Left forelimb (tissue), 1 donor: ENCODE measurements at places on chromosomes 7 and 10.

DNA sequence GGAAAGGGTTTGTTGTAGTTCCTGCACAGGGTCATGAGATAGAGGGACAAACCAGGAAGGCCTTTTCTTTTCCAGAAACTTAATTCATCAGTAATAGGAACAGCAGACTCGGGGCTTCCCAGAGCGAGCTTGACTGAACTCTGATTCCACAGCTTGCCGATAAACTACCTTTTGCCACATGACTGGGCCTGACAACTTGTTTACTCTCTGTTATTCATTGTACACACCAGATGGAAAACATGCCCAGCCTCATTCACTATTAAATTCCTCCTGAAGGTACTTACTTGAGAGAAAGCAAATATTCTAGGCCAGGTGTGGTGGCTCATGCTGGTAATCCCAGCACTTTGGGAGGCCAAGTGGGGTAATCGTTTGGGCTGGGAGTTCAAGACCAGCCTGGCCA is 77.1 kb upstream of the FGFR2 start:
- DNase-seq, result no peak

DNA sequence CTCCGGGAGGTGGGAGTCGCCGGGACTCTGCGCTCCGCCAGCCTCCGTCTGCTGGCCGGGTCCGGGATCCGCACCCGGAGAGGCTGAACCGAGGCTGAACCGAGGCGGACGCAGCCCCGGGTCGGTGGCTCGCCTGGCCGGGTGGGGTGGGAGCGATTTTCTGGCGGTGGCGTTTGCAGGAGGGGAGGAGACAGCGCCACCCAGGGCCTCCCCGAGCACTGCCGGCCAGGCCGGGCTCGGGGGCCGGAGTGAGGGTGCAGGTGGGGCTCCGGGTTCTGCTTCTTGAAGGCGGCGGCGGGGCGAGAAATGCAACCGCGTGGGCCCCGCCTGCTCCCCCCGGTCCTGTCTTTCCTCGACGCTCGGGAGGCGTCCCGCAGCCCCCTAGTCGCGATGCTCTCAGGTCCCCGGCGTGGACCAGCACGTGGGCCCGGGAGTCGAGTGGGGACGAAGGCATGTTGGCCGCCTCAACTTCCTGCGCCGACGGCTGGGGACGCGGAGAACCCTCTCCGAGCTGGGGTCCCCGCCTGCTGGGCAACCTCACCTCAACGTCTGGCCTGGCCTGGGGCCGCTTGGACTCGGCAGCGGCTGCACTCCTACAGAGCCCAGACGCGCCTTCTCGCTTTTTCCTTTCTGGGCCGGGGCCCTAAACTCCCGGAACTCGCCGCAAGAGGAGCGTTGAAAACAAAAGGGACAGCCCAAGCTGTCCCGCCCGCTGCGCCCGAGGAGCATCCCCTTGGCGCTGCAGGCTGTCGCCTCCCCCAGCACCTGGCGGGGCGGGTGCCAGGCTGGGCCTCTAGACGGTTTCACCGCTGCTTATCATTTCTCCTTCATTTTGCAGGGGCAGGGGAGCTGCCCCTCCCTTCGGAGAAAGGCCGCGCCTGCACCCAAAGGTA is 25.2 kb upstream of the VAX1 start:
- no peak for DNase-seq

GRCh38 chr10:33721509-33721908 is 387.0 kb upstream of the NRP1 start:
- no peak for DNase-seq

- no peak for DNase-seq
Measured at GRCh38 chr10:88129013-88129412, 265.6 kb downstream of the PTEN start.

- DNase-seq, result no peak
Measured at GRCh38 chr7:33807779-33808482, 97.4 kb upstream of the BMPER start.

DNA sequence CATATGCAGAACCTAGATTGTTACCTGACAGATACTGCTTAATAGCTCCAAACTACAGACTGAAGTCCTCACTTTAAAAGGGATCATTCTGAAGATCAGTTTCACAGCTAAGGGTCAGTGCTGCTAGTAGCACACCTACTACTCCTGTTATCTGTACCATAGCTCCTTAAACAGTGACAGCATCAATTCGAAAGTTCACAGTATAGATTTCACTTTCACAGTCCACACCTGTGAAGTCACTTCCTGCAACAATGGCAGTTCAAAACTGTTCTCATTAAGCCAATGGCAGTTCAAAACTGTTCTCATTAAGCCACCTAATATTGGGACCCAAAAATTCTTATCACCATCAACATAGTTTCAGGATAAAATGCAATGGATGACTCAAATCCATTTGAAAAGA is 10.7 kb upstream of the FHIP2A start:
- DNase-seq, result no peak
